ENCODE measurements at places on chromosomes 4 and X. TPM values are rescaled to one million over a fixed set of nuclear protein-coding genes. Genes with fewer than 3 reads are reported as not detected.
A peak's percentile ranks its signal among the peaks of the same experiment; 100 is the strongest.

The CRMP1 gene
- total RNA-seq, result not detected

The FGF2 gene
- total RNA-seq, result not detected

The ZNF711 gene
- 1.3 TPM for total RNA-seq

The CHRNA9 gene
- total RNA-seq, result not detected

The UGT2B11 gene
- not detected for total RNA-seq

The RAB39B gene
- 16.5 TPM for total RNA-seq

The UBA6 gene
- total RNA-seq, result 55.1 TPM

The SLC10A4 gene
- total RNA-seq, result 0.17 TPM

- no peaks in the 10 kb centered on the region for H3K4me1 ChIP-seq
- H3K27me3 ChIP-seq, result no peaks in the 10 kb centered on the region
- DNase-seq, result no peak
- no peaks in the 10 kb centered on the region for H3K36me3 ChIP-seq
- no peak overlapping the region for H3K4me3 ChIP-seq
- no peak overlapping the region for H3K27ac ChIP-seq
These were observed 370.7 kb downstream of the GPAT3 start for GRCh38 chr4:83906561-83906960.

DNA sequence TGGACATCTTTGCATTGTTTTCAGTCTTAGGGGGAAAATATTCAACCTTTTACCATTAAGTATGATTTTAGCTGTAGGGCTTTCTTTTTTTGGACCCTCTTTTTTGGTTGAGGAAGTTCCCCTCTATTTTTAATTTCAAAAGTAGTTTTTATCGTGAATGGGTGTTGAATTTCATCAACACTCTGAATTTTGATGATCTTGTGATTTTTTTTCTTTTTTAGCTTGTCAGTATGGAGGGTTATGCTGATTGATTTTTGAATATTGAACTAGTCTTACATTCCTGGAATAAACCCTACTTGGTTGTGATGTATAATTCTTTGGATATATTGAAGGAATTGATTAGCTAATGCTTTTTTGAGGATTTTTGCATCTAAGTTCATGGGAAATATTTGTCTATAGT lies 1.7 kb downstream of the ZNF81 start:
- peaks cover 16% of the 10 kb centered on the region for H3K4me1 ChIP-seq
- no peak for DNase-seq
- H3K27me3 ChIP-seq, result no peaks in the 10 kb centered on the region
- H3K36me3 ChIP-seq, result no peaks in the 10 kb centered on the region

DNA sequence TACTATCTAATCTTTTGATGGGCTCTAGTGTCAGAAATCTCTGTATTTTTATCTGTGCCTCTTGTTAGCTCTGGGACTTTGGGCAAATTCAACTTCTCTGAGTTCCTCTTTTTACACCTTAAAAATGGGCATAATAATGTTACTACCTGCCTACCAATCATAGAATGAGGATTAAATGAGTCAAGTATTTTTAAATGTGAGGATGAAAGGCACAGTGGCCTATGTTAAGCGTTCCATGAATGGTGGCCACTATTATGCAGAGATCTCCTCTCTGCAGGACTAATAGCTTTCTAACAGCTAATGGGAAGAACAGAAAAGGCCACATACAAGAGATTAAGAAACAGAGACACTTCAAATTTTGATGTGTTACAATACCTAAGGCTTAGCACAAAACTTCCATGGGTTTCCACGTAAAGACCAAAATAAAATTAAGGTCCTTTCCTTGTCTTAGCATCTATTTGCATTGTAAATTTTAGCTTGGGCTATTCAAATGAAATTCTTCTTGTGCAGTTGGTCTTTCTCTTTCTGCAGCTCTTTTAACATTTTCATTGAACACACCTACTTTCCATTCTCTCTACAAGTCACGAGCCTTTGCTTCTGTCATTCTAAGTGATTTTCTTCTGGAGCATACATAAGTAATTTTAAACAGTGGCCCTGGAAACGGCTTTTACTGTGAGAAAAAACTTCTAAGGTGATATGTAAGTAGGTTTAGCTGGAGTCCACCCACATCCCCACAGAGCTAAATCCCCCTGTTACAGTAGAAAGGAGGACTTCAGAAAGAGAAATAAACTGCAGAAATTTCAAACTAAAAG lies 117.9 kb upstream of the MED14 start:
- no peaks in the 10 kb centered on the region for H3K4me1 ChIP-seq
- H3K27ac ChIP-seq, result no peak overlapping the region
- H3K36me3 ChIP-seq, result no peaks in the 10 kb centered on the region
- no peak overlapping the region for H3K4me3 ChIP-seq

GRCh38 chr4:42676066-42676951 lies 19.4 kb upstream of the ATP8A1 start:
- no peak overlapping the region for H3K4me3 ChIP-seq
- H3K27me3 ChIP-seq, result no peaks in the 10 kb centered on the region
- no peak for DNase-seq
- peaks cover 19% of the 10 kb centered on the region for H3K4me1 ChIP-seq
- H3K27ac ChIP-seq, result no peak overlapping the region

DNA sequence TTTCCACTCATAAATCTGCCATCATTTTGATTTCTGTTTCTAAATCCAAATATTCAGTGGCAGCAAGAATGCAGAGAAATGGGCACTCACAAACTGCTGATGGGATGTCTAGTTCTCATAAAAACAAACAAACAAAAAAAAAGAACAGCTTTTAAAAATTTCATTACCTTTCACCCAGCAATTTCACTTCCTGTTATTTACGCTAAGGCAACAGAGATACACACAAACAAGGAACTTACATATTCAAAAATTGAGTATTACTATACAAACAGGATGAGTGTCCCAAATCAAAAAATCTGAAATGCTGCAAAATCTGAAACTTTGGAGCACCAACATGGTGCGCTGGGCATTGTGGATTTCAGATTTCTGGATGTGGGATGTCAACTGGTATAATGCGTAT lies 36.4 kb downstream of the FAT1 start:
- H3K27me3 ChIP-seq, result no peaks in the 10 kb centered on the region
- H3K27ac ChIP-seq, result no peak overlapping the region
- H3K4me3 ChIP-seq, result no peak overlapping the region
- no peaks in the 10 kb centered on the region for H3K36me3 ChIP-seq
- no peak for DNase-seq

GRCh38 chr4:69239557-69240168 lies 25.1 kb upstream of the UGT2B11 start:
- DNase-seq, result no peak
- no peak overlapping the region for H3K27ac ChIP-seq
- no peaks in the 10 kb centered on the region for H3K36me3 ChIP-seq
- no peaks in the 10 kb centered on the region for H3K27me3 ChIP-seq

- no peak overlapping the region for H3K27ac ChIP-seq
- no peaks in the 10 kb centered on the region for H3K36me3 ChIP-seq
- H3K27me3 ChIP-seq, result no peaks in the 10 kb centered on the region
- no peaks in the 10 kb centered on the region for H3K4me1 ChIP-seq
- DNase-seq, result no peak
These were observed 45.8 kb downstream of the AREG start for GRCh38 chr4:74490736-74491135.

GRCh38 chr4:25722964-25723363 lies 67.3 kb downstream of the SLC34A2 start:
- no peaks in the 10 kb centered on the region for H3K36me3 ChIP-seq
- H3K27me3 ChIP-seq, result no peaks in the 10 kb centered on the region
- DNase-seq, result no peak
- no peak overlapping the region for H3K27ac ChIP-seq

DNA sequence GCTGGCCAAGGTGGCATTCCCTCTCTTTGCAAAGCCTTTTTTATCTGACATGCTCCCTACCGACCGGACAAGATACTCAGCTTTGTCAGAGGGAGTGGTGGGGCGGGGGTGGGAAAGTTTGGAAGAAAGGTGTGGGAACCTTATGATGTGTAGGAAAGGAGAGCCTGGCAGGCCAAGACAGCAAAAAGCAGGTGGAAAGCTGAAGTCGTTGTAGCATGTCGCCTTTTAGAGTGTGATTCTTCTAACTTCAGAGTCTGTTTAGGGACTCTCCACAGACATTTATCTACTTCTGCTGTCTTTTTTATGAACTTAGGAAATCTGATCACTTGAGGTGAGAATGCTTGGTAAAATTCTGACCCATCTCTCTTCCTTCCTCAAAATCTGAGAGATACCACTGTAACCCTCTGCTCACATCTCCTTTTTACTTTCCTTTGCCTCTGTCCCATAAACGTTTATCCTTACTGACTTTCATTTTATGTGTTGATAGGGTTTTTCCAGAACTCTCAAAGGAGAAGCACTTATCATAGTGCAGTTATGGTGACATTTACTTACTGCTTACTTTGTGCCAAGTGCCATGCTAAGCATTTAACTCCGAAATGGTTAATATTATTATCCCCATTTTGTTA lies 8.2 kb upstream of the RUFY3 start:
- H3K4me3 ChIP-seq, result no peak overlapping the region
- no peak overlapping the region for H3K27ac ChIP-seq
- H3K36me3 ChIP-seq, result no peaks in the 10 kb centered on the region
- peaks cover 22% of the 10 kb centered on the region for H3K4me1 ChIP-seq
- DNase-seq, result no peak

DNA sequence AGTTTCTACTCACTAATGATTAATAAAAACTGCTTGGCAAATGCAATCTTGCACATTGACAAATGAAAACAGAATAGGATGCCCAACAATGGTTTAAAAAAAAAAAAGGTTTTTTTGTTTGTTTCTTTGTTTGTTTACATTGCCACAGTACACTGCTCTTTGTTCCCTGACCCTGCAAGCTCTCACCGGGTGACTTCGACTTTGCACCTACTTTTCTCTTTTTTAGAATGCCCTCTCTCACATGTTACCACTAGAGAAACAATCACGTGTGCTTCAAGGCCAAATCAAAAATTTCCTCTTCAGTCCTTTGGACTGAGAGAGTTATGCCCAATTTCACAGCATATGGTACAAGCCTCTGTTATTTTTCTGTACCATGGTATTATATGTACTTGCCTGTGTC lies 101.5 kb downstream of the DMD start:
- no peaks in the 10 kb centered on the region for H3K4me1 ChIP-seq
- H3K4me3 ChIP-seq, result no peak overlapping the region

DNA sequence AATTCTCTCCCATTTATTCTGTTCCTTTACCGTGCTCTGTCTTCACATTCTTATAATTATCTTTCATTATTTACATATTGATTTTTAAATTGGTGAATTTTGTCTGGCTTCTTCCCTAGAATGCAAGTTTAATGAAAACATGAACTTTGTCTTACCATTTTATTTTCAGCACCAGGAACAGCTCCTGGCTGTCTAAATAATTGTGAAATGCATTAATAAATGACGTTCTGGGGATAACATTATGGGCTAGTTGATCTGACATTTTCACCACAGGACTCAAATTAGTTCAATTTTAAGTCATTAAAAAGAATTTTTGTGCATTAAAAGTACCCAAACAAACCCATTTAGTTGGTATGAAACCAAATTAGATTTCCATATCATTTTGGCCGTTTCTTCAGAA lies 97.5 kb downstream of the KCTD8 start:
- no peak overlapping the region for H3K27ac ChIP-seq
- H3K4me1 ChIP-seq, result no peaks in the 10 kb centered on the region
- no peaks in the 10 kb centered on the region for H3K36me3 ChIP-seq
- H3K27me3 ChIP-seq, result no peaks in the 10 kb centered on the region
- H3K4me3 ChIP-seq, result no peak overlapping the region
- DNase-seq, result no peak

GRCh38 chrX:106780664-106781377 lies 21.7 kb upstream of the TBC1D8B start:
- no peaks in the 10 kb centered on the region for H3K4me1 ChIP-seq
- no peak overlapping the region for H3K4me3 ChIP-seq
- no peaks in the 10 kb centered on the region for H3K36me3 ChIP-seq
- no peak for DNase-seq

GRCh38 chr4:86730310-86730709 lies 118.9 kb downstream of the SLC10A6 start:
- DNase-seq, result peak; percentile 48
- no peak overlapping the region for H3K27ac ChIP-seq
- H3K4me3 ChIP-seq, result no peak overlapping the region
- H3K36me3 ChIP-seq, result no peaks in the 10 kb centered on the region
- H3K27me3 ChIP-seq, result no peaks in the 10 kb centered on the region

GRCh38 chr4:189311251-189311650 lies 629.4 kb upstream of the FRG1 start:
- no peaks in the 10 kb centered on the region for H3K27me3 ChIP-seq
- no peaks in the 10 kb centered on the region for H3K4me1 ChIP-seq
- H3K36me3 ChIP-seq, result no peaks in the 10 kb centered on the region
- H3K27ac ChIP-seq, result no peak overlapping the region
- H3K4me3 ChIP-seq, result no peak overlapping the region

DNA sequence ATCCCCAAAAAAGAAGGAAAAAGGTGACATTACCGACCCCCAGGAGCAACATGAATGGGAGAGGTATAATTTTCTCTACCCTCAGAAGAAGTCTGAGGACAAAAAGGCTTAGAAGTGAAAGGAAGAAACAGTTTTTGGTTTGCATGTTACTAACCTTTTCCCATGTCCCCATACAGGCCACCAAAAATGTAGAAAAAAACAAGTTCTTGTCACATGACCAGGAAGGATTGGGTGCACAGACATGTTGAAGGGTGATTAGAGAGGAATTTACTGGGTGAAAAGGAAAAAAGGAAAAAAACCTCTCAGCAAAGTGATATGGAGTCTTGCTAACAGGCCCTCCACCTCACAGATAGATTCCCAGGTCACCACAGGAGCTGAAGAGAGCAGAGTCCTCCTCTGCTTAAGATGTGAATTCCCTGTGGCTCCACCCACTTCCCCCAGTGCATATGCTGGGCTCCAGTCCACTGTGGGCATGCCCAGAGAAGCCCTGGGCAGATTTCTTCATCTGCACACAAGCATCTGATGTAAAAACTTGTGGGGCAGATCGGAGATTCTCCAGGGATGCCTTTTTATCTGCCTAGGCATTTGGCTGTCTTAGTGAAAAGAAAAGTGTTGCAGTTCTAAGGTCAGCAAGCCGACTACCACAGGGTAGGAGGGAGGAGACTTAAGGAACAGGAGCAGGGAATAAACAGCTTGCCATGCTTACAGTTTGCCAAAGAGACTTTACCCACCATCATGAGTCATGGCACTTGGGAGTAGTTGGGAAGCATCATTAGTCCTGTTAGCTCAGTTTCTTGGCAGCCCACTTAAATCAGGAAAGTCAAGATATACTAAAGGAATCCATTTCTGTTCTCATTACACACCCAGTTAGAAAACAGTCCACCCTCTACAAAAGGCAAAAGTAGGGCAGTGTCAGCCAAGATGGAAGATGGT lies 25.0 kb upstream of the PASD1 start:
- H3K4me1 ChIP-seq, result no peaks in the 10 kb centered on the region
- no peaks in the 10 kb centered on the region for H3K36me3 ChIP-seq
- H3K27me3 ChIP-seq, result no peaks in the 10 kb centered on the region
- DNase-seq, result no peak

DNA sequence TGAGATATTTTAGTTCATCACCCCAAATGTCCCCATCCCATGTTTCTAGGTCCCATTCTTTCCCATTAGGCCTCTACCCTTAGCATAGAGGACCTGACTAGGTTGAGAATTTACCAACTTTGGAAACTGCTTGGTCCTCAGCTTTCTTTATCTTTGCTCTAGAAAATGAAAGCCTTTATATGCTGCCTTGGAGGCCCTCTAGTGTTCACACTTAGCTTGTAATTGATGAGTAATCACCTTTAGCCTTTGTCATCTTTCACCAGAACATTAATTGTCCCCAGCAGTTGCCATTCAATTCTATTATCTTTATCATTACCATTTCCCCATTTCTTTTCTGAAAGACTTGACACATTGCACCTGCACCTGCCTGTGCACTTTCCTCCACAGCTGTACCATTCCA lies 589.2 kb upstream of the NR3C2 start:
- H3K27me3 ChIP-seq, result no peaks in the 10 kb centered on the region
- H3K36me3 ChIP-seq, result no peaks in the 10 kb centered on the region
- H3K27ac ChIP-seq, result no peak overlapping the region
- no peak overlapping the region for H3K4me3 ChIP-seq
- peak; percentile 1 for DNase-seq

All from CD4-positive, alpha-beta memory T cell (primary cell).